ENCODE measurements at places on chromosomes 6 and 20.

- no peak for DNase-seq
These were observed 112.6 kb downstream of the FRK start for GRCh38 chr6:115947966-115948541.

- DNase-seq: no peak
These were observed 65.8 kb upstream of the SNRPB2 start for GRCh38 chr20:16664020-16664419.

GRCh38 chr6:26280407-26280806, 84.6 kb upstream of the BTN3A2 start:
- no peak for DNase-seq

DNA sequence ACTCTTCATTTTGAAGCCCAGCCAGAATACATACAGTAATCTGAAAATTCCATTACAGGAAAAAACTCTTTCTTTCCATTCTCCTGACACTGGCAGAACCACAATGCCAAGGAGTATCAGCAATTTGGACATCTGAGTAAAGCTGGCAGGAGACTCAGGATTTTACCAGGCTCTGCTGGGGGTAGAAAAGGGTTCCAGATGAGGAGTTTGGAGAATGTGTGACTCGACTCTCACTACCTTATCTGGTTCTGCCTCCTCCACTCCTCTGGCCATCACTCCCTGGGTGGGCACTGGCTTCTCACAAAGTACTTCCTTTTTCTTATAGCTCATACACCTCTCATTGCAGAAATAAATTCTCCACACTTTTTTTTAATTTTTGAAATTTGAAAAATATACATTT, 10.6 kb upstream of the WFDC8 start:
- DNase-seq: no peak
